ENCODE measurements at places on chromosomes 6 and 20.

GRCh38 chr6:33160728-33161344 lies 31.4 kb downstream of the COL11A2 start:
- DNase-seq: no peak

- DNase-seq: no peak
These were observed 88.0 kb downstream of the SCML4 start for GRCh38 chr6:107735906-107736635.

DNA sequence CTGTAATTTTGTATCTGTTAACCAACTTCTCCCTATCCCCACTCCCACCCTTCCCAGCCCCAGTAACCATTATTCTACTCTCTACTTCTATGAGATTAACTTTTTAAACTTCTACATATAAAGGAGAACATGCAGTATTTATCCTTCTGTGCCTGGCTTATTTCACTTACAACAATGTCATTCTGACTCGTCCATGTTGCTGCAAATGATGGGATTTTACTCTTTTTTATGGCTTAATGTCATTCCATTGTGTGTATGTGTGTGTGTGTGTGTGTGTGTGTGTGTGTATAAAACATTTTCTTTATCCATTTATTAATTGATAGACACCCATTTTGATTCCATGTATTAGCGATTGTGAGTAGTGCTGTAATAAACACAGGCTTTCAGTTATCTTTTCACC lies 76.1 kb downstream of the COL19A1 start:
- DNase-seq: no peak

DNA sequence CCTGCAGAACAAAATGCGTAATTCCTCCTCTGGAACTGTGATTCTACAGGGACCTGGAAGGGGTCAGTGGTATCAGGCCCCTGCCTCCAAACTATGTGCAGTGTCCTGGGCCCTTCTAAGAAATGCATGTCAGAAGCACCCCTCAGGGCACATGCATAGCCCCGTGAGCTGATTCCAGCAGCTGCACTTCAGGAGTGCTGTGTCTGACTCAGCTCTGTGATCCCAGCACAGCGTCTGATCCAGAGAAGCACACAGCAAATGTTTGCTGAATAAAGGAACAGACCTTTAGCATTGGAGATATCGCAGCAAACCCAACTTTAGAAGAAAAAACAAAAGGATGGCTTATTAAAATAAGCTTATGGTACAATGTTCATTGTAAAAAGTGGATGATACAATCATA lies 15.8 kb upstream of the MAFB start:
- no peak for DNase-seq

DNA sequence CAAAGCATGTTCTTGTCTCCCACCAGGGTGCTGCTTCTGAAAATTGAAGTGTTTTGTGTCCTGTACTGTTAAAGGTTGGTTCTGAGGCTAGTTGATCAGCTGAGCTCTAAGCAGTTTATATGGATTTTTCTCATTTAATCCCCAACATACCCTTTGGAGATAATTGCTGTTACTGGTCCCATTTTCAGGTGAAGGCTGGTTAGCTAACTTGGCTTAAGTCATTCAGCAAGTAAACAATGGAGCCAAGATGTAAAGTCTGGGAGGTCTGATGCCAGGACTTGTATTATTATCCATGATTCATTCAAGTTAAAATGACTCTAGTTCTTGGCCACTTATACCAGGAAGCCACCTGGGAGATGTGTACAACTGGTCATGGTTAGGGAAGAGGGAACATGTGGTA lies 42.5 kb upstream of the FERMT1 start:
- no peak for DNase-seq

- no peak for DNase-seq
These were observed 87.8 kb downstream of the HFE start for GRCh38 chr6:26175033-26175427.

GRCh38 chr6:144394210-144394609 lies 109.1 kb downstream of the UTRN start:
- no peak for DNase-seq

DNA sequence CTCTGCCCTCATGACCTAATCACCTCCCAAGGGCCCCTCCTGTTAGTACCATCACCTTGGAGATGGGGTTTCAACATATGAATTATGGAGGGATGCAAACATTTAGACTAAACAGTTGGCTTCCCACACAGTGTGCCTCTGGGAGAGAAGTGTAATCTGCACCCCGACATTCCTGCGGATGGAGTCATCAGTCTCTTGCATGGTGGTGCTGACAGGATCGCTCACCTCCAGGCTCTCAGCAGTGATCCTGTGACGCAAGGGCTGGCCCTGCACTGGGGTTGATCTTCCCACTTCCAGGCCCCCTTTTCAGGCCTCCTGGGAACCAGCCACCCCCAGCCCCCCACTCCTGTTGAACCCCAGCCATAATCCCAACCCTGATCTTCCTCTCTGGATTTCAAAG lies 16.0 kb upstream of the PI16 start:
- no peak for DNase-seq

DNA sequence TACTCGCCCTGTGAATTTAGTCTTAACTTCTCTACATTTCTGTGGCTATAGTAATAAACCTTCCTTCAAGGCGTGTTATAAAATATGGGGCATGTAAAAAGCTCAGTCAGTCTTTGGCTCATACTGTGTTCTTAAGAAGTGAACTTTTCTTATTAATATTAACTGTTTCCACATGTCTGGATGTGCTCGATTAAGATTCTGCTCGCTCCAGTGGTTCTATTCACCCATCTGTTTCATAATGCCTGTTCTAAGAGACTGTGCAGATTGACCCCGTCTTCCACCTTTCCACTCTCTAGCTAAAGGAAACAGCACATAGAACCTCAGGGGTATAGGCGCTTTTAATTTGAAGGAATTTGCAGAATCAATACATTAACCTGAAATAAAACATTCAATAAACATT lies 99.9 kb downstream of the L3MBTL3 start:
- DNase-seq: no peak

All from activated CD4-positive, alpha-beta T cell treated with anti-CD3 and anti-CD28 coated beads, Interleukin-2, amount 50 U/mL, for 4 hours (primary cell).